H9 (cell line): ENCODE measurements at places on chromosomes 2 and 18.

DNA sequence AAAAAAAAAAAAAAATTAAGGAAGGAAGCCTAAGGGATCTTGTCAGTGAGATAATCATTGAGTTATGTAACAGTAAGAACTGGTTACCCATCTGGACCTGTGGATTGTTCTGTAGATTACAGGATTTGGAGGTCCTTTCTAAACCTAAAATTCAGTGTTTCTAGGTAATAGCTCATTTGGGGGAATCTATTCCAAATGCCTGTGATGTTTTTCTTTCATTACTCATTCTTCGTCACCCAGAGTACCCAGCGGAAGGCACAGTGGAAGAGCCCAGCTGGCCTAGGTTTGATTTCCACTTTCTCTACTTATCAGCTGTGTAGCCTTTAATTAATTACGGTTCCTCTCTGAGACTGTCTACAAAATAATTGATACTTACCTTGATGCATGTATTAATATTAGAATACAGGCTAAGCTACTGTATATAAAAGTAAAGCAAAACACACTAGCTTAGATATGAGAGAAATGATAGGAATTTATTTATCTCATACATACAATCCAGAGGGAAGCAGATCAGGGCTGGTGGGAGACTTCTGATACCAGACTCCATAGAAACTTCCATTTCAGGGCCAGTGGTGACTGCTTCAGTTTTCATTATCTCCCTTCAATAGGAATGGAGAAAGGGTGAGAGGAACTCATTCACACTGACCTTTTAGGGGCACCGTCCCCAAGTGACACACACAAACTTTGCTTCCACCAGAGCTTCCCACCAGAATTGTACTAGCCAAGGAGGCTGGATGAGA is 115.8 kb upstream of the NOSTRIN start:
- DNase-seq = no peak

GRCh38 chr2:113058998-113059960 is at the start of gene IL36RN:
IL36RN (plus strand) TSS chr2:113059198; CDS start chr2:113059439, 241 bp downstream.
- no peak for DNase-seq

DNA sequence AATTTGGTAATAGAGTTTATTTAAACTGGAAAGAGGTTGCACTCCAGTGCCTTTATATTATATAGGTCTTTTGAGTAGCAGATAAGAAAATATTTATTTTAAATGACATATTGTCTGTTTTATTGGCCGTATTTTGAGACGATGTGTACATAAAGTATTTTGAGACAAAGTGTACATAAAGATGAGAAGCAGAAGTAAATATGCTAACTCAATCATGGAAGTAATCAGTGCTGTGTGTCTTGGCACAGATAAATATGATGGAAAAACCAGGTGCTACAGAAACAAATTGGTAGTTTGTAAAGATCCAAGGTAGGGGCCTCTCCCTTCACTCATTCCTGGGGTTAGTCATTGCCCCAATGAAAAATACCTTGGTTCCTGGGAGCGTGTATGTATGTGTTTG is 382.9 kb downstream of the DSEL start:
- DNase-seq = no peak

- peak; percentile 57 for DNase-seq
Measured at GRCh38 chr2:40760071-40760666, 308.3 kb upstream of the SLC8A1 start.

GRCh38 chr2:163604941-163605555 is 130.8 kb downstream of the FIGN start:
- DNase-seq = no peak

DNA sequence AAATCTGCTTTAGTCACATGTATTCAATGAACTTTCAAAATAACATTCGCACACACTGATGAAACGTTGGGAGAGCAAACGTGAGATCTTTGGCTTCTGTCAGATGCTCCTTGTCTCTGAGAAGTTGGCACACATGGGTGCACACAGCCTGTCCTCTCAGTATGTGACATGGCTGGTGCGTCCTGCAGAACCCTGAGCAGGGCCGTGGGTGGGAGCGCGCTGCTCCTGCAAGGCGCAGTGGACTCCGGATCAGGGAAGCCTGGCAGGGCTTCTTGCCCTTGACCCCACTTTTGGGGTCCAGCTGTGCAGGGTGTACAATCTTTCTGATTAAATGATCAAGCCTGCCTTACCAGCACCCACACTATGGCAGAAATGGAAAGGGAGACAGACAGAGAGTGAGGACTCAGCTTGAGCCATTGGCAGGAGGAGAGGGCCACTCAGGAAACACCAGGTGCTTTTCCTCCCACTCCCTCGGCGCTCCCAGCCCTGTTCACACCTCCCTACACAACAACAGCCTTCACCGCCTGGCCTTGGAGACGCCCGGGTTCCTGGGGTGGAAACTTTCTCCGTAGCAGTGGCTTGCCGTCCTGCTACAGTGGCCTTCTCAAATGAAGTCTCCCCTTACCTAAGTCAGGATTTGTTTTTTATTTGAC is 108.4 kb upstream of the SNTG2 start:
- peak; percentile 21 for DNase-seq

DNA sequence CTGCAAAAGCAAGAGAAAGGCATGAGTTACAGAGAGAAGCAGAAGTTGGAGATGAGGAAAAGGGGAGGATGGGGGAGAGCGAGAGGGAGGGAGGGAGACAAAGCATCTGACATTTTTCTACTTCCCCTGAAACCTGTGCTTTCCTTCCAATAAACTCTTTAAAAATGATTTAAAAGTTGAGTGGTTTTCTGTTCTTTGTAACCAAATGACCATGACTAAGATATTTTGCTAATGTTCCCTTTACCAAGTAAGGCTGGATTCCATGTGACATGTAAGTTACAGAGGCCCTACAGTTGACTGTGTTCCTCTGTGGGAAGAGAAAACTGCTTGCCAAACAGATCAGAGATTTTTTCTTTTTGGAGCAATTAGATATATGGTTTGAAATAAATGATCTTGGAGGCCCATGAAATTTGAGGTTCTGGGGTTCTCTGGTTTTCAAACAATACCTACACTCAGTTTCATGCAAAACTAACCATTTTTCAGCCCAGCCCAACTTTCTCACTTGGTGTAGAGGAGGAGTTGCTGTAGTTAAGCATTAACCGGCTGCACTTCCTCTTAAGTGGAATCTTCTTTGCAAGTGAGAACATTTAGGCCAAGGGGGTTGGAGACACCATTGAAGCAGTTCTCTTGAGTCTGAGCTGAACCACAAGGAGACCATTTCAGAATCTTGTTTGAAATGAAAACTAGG is 34.5 kb downstream of the INSIG2 start:
- no peak for DNase-seq

- DNase-seq = no peak
Measured at GRCh38 chr2:12501469-12502158, 215.1 kb upstream of the TRIB2 start.

DNA sequence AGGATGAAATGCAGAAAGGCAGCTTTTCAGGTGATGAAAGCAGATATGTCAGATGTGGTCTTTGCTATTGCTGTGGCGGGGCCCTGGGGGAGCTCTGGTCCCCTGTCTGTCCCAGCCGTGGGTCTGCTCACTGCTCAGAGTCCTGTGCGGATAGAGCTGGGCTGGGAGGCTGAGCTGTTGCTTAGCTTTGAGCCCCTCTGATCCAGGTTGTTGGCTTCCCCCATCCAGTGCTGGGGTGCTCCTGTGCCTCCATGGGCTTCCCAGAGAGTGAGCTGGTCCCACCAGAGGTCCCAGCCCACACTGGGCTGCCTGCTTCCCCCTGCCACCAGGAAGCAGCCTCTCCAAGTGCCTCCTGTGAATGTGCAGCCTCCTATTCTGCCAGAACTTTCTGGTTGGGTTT is 55.4 kb downstream of the SH3RF3 start:
- no peak for DNase-seq
